ENCODE measurements at places on chromosomes 3 and 15.

GRCh38 chr3:100769693-100770092 lies 60.4 kb downstream of the TFG start:
- no peak for DNase-seq

GRCh38 chr3:141860766-141861513 lies 15.5 kb upstream of the ATP1B3 start:
- no peak for DNase-seq

GRCh38 chr15:76337059-76337695 lies 604 bp downstream of the ISL2 start:
- DNase-seq, result no peak

DNA sequence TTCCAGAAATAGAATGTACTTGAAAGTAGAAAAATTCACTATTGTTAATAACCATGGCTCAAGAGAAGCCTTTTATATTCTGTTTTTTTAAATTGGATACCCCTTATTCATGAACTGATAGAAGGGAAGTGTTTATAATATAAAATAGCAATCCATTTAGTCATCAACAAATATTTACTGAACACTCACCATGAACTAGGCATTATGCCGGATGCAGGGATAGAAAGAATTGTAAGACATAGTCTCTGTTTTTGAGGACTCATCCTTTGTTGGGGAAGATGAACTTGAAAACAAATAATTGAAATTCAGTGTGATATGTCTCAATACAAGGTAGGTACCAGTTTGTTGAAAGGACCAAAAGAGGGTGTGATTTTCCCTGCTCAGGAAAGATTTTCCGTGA lies 160.9 kb upstream of the SATB1 start:
- no peak for DNase-seq

- DNase-seq, result no peak
These were observed 57.4 kb upstream of the NR2C2 start for GRCh38 chr3:14889943-14890342.

DNA sequence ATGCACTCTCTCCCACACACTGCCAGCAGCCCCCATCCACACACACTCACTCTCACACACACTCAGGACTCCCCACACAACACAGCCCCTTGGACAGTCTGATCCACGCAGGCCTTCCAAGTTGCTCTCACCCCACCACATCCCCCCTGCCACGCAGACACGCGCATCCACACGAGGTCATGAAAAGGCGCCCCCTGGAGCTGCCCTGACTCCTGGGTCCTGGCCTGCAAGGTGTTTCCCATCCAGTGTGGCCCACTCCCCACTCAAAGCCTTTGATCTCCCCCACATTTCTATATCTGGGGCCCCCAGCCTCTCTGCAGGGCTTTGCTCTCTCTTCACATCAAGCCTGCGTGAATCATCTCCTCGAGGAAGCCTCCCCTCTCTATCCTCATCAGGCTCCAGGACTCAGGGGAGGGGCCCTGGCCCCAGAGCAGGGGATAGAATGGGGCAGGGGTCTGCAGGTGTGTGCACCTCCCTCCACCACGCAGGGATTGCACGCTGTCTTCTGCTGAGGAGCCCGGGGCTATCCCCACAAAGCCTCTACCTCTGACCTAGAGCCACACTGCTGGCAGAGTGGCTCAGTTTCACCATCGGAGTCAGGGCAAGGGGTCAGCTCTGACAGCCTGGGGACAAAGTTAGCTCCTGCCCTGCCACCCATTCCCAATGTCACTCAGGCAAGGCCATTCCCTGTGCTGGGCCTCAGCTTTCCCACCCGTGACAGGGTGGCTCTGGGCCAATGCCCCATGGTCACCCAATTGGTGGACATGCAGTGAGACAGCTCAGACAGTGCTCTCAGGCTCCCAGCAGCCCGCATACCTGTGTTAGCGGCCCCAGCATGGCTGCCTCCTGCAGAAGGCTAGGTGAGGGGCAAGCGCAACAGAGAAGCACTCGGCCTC lies 6.4 kb downstream of the MYL3 start:
- DNase-seq, result no peak

- DNase-seq, result no peak
These were observed 101.7 kb downstream of the CD200R1L start for GRCh38 chr3:112744825-112745566.

- no peak for DNase-seq
These were observed 15.0 kb downstream of the UACA start for GRCh38 chr15:70748281-70748747.

- DNase-seq, result no peak
These were observed 36.9 kb upstream of the ARPP21 start for GRCh38 chr3:35602395-35602936.

- DNase-seq, result no peak
These were observed 12.4 kb upstream of the CCDC80 start for GRCh38 chr3:112653209-112653871.
